Aorta (tissue), 5 donors: ENCODE measurements at places on chromosomes 11 and 22. TPM values are rescaled to one million over a fixed set of nuclear protein-coding genes. Genes with fewer than 3 reads are reported as not detected.
A peak's percentile ranks its signal among the peaks of the same experiment; 100 is the strongest.

Gene CCDC81
- 1.5 TPM for total RNA-seq

GRCh38 chr11:19772480-19772879 lies 59.8 kb downstream of the NAV2 start:
- no peak for DNase-seq

- DNase-seq: peak; percentile 25
These were observed 7.6 kb downstream of the PARVG start for GRCh38 chr22:44188316-44188715.

Gene OR10A2
- not detected for total RNA-seq

GRCh38 chr22:49302150-49302460 lies 525.6 kb downstream of the BRD1 start:
- DNase-seq: no peak

- no peak for DNase-seq
These were observed 5.3 kb upstream of the KLHDC7B start for GRCh38 chr22:50540381-50540780.

GRCh38 chr11:126702987-126703386 lies 297.6 kb downstream of the KIRREL3 start:
- DNase-seq: no peak

DNA sequence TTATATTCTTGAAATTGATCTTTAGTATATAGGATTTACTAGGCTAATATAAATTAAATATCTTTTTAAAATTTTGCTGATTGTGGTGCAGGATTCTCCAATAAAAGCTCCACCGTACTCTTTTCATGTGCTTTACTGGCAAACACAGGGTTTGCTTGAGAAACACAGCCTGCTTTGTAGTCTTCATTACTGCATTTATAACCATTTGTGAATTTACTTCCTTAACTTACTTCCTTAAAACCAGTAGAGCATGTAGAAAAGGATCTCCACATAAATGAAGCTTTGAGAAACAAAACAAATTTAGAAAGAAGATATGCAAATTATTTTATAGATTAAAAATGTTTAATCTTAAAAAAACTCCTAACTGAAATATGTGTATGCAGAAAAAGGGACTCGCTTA lies 28.8 kb downstream of the SWAP70 start:
- no peak for DNase-seq

Gene RGL4
- total RNA-seq: 1.4 TPM

DNA sequence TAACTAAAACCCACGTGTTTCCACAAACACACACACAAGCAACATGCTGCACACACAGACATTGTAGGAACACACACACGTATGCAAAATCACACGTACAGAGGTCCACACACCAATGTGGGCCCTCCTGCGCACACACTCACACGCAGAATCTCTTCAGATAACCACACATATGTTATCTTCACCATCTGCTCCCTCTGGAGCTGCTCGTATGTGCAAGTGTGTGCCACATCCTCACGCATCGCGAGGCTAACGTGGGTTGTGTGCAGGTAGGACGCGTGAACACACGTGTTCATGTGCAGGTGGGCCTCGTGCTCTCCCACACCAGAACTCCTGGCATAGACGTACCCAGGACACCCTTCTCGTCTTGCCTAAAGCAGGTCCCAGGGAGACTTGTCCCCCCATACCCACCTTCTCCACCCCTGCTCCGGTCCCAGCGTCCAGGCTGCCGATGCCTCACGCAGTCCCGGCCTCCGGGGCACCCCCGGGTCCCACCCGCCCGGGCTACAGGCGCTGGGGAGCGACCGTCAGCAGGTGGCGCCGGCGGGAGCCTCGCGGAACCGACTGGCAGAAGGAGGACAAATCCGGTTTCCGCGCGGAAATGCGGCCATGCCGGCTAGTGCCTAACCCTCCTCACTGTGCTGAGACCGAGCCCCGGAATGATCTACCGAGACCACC lies 10.3 kb upstream of the IGSF9B start:
- no peak for DNase-seq

DNA sequence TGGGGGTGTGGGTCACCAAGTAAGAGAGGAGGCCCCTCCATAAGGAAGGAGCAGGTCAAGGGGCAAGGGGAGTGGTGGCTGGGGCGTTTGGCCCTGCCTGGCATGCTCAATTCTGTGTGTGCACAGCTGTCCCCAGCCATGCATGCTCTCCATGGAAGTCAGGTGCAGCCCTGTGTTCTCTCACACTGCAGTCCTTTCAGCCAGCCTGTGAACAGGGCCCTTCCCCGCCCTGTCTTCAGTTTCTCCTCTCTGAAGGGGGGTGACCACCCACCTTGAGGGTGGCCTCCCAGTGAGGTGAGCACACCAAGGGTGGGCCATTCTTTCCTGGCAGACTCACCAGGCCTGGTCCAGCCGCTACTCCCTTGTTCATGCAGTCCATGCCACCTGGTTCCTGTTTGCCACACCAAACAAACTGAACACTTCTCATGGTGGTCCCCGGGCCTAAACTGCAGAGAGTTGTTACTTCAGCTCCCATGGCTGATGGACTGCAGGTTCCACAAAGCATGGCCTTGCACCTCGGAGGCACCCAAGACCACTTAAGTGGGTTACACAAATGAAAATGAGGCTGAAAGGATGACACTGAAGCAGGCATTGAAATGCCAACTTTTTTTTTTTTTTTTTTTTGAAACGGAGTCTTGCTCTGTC lies 1.7 kb upstream of the CHCHD10 start:
- DNase-seq: no peak

DNA sequence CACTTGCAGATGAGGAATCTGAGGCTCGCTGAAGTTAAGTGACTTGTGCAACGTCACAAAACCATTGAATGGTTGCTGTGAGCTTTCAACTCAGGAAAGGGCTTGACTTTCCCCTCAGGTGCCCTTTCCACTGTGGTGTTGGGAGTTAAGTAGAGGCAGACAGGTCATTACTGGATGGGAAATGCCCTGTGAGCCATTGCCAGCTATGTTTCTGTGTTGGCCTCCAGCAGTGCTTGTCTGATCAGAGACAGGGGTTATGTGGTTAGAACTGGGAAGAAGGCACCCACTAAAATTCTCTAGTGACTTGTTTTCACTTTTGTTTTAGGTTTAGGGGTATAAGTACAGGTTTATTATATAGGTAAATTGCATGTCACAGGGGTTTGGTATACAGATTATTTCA lies 96.6 kb downstream of the FDX1 start:
- DNase-seq: no peak

DNA sequence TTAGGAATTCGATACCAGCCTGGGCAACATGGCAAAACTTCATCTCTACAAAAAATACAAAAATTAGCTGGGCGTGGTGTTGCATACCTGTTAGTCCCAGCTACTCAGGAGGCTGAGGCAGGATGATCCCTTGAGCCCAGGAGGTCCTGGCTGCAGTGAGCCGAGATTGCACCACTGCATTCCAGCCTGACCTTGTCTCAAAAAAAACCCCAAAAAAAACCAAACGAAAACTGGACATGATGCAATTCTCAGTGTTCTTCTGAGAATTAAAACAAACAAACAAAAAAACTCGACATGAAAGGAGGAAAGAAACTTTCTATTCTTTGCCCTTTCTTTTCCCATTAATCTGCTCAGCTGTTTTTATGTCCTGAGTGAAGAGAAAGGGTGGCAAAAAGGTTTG lies 7.4 kb downstream of the MED17 start:
- DNase-seq: no peak

- DNase-seq: no peak
These were observed 1.1 kb upstream of the VPS37C start for GRCh38 chr11:61162092-61162941.

Gene NFAM1
- 10.5 TPM for total RNA-seq

DNA sequence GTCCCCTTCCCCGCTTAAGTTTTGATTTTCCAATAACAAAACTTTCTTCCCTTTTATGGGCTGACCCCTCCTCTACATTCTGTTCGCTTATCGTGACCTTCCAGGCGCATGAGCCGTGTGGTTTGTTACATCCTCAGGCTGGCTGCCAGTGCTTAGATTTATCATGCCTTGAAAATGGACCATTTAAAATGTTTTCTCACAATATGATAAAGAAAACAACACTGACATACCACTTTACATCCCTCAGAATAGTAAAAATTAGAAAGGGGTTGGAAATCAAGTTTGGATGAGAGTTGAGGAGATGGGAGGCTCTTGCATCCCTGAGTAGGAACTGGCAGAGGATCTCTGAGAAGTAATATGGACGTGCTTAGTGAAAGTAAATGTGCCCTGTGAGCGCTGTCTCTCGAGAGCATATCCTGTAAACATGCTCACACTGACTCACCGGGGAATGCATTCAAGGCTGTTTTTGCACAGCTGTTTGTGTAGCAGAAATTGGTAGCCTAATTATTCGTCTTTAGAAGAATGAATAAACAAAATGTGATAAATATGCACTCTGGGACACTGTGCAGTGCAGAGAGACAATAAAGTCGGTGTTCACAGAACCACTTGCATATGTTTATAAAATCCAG lies 17.1 kb upstream of the TOLLIP start:
- no peak for DNase-seq

DNA sequence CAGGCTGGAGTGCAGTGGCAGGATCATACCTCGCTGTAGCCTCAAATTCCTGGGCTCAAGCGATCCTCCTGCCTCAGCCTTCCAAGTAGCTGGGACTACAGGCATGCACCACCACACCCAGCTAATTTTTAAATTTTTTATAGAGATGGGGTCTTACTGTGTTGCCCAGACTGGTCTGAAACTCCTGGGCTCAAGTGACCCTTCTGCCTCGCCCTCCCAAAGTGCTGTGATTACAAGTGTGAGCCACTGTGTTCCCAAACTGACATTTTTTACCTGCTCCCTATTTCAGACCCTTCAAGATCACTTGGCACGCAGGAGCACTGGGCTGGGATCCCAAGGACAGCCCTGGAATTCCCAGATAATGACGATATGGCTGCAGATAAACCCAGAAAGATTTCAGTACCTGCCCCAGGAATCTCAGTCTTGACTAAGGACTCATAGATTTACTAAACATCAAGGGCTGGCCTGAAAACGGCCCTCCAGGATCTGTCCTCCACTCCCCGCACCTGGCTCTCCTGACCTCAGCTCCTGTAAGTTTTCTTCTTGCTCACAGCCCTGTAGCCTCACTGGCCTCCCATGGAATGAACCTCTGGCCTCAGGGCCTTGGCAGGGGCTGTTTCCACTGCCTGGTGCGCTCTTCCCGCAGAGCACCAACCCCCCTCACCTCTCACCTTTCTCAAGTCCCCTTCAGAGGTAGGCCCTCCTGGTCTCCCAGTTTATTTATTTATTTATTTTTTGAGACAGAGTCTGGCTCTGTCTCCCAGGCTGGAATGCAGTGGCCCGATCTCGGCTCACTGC lies 3.6 kb upstream of the CSNK1E start:
- no peak for DNase-seq

- no peak for DNase-seq
These were observed 195.7 kb upstream of the API5 start for GRCh38 chr11:43116071-43116470.

GRCh38 chr22:44217346-44217745 lies 36.6 kb downstream of the PARVG start:
- no peak for DNase-seq

DNA sequence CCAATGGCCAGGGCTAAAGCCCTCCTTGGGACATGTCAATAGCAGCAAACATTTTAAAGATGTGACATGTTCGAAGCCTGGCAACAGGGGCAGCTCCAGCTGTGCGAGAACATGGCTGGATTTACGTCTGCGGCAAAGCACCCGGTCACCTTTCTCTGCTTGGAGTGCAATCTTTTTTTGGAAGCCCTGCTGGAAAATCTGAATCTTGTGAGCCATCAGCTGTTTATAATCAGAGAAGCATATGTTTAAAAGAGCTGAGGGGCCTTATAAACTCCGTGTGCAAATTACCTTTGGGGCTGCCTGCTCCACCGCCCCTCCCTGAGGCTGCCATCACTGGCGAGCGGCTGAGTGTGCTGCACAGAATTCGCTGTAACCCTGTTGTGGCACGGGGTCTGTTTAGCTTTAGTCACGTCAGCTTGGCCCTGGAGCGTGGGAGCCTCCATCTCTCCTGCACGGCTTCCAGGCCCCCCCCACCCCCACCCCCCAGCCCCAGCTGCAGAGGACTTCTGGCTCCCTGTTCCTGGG lies 9.0 kb upstream of the KCNQ1OT1 start:
- DNase-seq: no peak

GRCh38 chr11:93220078-93220477 lies 22.3 kb upstream of the SLC36A4 start:
- no peak for DNase-seq

DNA sequence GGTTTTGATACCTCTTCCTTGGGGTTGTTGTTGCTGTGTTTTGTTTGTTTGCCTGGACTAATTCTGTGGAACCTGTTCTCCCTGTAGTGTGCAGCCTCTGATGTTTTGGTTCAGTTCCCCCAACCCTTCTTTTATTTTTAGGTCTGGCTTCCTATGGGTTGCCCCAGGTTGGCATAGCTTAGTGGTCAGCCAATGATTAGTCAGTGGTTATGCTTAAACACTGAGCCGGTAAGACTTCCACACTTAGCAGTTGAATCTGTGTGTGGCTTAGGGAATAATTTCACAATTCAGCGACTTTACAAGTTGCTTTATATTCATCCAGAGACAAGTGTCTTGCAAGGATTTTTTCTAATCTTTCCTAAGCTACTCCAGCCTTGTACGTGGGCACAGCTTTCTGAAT lies 78.6 kb upstream of the CLPB start:
- DNase-seq: no peak

- DNase-seq: no peak
These were observed 42.1 kb downstream of the RIC3 start for GRCh38 chr11:8126649-8127289.

GRCh38 chr11:93498641-93499040 lies 44.5 kb downstream of the SMCO4 start:
- no peak for DNase-seq

- DNase-seq: no peak
These were observed 88.6 kb downstream of the BCR start for GRCh38 chr22:23268877-23269276.

- no peak for DNase-seq
These were observed 175.8 kb downstream of the BCR start for GRCh38 chr22:23356094-23356493.

DNA sequence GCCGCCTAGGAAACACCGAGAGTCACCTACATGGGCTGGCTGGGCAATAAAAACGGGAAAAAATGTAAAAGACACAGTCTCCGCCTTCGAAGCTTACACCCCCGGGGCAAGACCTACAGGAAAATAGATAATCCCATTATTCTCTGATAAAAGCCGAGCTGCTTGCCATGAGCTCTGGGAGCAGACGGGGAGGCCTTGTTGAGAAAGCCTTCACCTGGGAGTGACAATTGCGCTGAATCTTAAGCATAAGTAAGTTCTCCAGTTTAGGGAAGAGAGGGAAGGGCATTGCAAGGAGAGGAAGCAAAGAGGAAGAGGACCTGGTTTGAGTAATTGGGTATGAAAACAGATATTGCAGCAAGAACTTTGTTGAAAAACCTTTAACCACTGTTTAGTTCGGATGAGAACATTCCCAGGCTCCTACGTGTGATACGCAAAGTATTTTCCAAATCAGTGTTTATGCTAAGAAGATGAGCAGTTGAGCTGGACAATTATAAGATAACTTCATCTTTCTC lies 813 bp upstream of the BTBD10 start:
- DNase-seq: no peak

DNA sequence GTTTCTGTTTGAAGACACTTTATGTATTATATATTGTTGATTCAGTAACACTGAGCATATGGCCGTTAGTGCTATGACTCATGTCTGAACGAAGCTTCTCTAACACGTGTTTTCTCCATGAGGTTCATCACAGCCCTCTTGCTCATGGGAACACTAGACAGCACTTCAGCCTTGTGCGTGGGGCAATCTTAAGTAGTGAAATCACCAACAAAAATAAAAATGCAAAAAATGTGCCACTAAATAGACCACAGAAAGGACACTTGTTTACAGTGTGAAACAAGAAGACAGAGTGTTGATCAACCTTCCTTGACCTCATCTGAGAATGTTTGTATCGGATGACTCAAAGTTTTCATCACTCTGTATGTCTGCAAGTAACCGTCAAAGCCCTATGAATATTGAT lies 94.5 kb downstream of the FDX1 start:
- no peak for DNase-seq
